ENCODE measurements at places on chromosomes 1 and 21.
A peak's percentile ranks its signal among the peaks of the same experiment; 100 is the strongest.

DNA sequence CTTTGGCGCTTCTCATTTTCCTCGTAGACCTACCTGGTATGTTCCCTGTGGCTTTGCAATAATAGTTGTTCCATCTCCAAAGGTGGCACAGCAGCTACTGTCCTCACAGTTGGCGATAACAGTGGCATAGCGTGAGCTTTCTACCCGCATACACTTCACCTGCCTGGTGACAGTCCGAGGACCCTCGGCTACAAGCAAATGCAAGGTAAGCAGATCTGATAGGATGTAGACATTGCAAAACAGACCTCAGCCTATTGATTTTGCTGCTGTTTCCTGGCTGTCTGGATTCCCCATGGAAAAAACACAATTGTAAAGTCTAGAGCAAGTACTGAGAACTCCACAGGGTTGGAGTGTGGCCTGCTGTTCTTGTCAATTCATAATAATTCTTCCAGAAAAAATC is 78.5 kb downstream of the WDR3 start:
- no peak for DNase-seq

GRCh38 chr1:35001743-35002142 is 16.6 kb upstream of the TMEM35B start:
- no peak for DNase-seq

- DNase-seq = no peak
Measured at GRCh38 chr1:28832966-28833365, 21.0 kb downstream of the OPRD1 start.

DNA sequence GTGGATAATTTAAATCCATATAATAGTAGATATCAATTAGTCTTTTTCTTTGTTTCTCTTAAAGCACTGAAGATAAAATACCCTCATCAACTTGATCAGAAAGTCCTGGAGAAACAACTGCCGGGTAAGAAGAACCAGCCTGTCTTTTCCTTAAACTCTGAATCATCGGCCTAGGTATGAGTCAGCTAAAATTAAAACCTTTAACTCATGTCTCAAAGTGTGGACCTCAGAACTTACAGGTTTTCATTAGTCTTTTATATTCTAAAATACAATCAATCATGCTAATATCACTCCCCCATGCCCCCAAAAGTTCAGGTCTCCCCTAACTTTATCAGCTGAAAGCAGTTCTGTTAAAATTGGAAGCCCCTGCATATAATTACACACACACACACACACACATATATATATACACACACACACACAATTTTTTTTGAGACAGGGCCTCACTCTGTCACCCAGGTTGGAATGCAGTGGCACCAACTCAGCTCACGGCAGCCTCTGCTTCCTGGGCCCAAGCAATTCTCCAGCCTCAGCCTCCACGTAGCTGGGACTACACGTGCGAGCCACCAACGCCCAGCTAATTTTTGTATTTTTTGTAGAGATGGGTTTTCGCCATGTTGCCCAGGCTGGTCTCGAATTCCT is 61.3 kb downstream of the B3GALNT2 start:
- peak; percentile 78 for DNase-seq

DNA sequence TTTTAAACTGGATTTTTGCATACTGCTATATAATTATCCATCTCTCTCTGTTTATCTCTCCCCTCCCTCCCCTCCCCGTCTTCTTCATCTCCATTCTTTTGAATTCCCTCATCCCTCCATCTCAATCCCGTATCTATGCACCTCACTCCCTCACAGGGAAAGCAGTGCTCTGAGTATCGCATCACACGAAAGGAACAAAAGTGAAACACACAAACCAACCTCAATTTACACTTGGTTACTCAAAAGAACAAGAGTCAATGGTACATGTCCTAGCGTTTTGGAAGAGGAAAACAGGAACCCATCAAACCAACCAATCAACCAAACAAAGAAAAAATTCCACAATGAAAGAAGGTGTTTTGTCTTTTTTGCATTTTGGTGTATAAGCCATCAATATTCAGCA is 115.1 kb downstream of the NBPF12 start:
- DNase-seq = no peak

- DNase-seq = no peak
Measured at GRCh38 chr1:108590441-108590840, 30.5 kb downstream of the EEIG2 start.

GRCh38 chr1:32142446-32143301 is 34.8 kb downstream of the KPNA6 start:
- DNase-seq = peak; percentile 61

DNA sequence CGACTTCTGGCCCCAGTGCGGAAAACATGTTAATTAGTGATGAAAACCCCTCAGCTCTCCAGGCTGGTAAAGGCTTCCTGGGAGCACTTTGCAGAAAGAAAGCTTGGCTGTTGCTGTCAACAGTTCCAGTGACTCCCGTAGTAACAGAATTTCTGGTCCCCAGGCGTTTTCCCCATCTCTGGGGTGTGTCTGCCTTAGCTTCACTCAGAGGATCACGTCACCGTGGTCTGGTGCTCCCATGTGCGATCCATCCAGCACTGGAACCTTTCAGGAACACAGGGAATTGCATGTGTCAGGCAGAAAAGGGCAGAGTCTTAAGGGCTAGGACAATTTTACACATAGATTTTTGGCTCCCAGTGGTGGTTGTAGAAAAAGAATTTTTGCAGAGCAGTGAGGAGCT is 470.4 kb upstream of the USP24 start:
- DNase-seq = no peak

GRCh38 chr1:54132495-54132894 is 20.3 kb downstream of the CDCP2 start:
- no peak for DNase-seq

GRCh38 chr1:84282780-84283333 is 18.7 kb upstream of the SAMD13 start:
- no peak for DNase-seq

GRCh38 chr1:96882096-96882495 is 160.5 kb downstream of the PTBP2 start:
- DNase-seq = no peak

DNA sequence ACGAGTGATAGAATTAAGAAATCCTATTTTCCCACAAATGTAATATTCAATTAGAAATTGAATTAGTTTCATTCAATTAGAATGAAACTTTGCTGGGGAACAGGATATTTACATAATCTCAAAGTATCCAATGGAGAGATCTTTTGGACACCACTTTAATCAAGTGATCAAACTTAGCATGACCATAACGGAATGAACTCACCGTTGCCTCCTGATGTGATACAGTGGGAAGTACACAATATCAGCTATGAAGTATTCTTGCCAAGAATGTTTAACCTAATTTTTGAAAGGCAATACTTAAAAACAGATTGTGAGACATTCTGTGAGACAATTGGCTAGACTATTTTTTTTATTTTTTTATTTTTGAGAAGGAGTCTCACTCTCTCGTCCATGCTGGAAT is 16.6 kb downstream of the CDKN2C start:
- DNase-seq = no peak

GRCh38 chr1:209743145-209743482 is 12.7 kb upstream of the TRAF3IP3 start:
- DNase-seq = peak; percentile 35

DNA sequence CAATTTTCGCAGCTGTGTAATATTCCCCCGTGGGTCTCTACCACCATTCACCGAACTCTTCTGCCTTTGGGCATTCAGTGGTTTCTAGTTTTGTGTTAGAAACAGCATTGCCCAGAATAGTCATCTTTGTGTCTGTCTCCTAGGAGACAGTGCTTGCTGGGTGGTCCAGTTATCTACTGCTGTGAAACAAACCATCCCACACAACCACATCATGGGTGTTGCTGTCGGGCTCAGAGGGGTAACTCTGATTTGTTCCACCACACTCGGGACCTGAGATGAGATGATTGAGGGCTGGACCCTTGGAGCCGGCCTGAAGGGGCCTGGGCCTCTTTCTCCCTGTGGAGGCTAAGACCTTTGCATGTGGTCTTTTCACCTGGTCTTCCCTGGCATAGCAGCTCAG is 427.2 kb upstream of the VAMP3 start:
- DNase-seq = no peak

GRCh38 chr21:31447505-31447904 is 103.4 kb upstream of the TIAM1 start:
- peak; percentile 3 for DNase-seq

DNA sequence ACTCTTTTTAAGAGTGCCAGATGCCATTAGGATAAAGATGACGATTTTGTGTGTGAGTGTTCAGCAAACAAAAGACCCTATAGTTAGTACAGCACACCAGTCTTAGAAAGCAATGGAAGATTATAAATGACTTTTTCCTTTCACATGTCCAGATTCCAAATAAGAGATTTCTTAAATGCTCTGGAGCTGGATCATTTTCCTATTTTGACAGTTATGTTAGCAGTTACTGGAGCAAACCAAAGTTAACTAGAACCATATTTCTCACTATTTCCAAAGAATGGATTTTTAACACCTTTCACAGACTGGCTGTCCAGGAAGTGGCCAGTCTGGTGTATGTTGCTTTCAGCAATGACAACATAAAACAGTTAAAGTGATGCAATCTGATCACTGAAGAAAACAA is 905.8 kb upstream of the ADGRL2 start:
- no peak for DNase-seq

- no peak for DNase-seq
Measured at GRCh38 chr1:76352741-76353435, 278.3 kb downstream of the ST6GALNAC3 start.

DNA sequence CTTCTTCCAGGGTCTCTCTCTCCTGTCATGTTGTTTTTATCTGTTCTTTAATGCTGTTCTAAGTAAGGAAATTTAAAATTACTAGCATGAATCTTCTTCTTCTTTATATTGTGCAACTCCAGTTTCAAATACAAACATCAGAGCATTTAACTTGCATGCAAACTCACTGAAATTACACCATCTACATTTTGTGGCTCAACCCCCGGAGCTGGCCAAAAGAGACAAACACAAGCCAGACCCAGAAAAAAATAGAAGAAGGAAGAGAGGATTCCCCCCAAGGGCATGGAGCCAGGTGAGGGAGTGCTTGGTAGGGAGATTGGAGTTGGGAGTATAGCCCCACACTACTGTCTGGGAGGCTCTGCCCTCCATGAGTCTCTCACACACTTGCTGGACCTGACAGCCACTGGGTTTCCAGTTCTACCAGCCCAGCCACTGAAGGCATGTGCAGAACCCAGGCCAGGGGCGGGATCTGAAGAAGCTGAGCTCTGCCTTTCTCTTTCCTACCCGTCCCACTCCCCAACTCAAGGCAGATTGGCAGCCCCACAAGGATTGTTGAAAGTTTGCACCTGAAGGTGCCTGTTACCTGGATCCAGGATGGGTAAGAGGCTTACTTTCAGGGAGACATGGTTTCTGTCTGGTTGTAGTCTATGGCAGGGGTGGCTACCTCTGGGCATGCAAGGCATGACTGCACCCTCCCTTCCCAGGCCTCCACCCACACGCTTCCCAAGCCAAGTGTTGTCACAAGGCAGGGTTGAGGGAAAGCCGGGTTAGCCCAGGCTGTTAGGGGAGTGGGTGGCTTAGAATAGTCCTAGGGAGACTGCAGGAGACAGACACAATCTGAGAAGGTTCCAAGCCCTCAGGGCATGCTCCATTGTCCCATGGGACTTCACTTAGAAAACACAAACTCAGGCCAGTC is 297.2 kb downstream of the TGFB2 start:
- DNase-seq = no peak

DNA sequence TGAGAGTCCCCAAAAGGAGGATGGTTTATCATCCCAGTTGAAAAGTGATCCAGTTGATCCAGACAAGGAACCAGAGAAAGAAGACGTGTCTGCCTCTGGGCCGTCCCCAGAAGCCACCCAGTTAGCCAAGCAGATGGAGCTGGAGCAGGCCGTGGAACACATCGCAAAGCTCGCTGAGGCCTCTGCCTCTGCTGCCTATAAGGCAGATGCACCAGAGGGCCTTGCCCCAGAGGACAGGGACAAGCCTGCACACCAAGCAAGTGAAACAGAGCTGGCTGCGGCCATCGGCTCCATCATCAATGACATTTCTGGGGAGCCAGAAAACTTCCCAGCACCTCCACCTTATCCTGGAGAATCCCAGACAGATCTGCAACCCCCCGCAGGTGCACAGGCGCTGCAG is 43.3 kb downstream of the ZBTB17 start:
- DNase-seq = no peak

DNA sequence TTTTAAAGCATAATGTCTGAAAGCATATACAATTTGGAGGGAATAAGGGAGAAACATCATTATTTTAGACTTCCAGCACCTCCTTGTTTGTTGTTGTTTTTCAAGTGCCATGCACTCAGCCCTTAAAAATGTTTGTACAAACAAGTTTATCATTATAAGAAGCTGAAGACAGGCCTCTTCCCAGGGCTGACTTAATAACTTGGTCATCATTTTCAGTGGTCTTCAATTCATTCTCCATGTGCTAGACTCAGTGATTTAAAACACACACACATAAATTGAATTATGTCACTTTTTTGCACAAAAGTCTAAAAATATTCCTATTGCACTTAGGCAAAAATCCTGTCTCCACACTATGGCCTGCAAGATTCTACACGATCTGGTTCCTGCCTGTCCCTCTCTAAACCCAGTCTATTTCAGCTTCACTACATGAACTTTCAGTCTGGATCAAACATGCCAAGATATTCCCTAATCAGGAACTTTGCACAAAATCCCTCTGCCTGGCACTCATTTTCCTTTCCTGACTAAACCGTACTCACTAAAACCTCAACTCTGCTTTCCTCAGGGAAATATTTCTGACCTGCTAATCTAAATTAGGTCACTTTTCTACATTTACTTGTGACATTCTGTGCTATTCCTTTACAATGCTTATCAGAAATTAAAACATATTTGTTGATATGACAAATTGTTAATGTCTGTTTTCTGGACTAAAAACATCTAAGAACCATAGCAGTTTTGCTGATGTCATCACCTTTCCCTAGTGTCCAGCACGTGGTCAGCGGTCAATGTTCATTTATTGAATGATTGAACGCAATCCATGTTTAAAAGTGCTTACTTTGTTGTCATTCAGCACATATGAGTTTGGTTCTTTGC is 14.8 kb upstream of the GBP5 start:
- DNase-seq = no peak

Measured in bronchial epithelial cell (primary cell).